Progenitor cell of endocrine pancreas (in vitro differentiated cells): ENCODE measurements at places on chromosomes 7 and 10. TPM values are rescaled to one million over a fixed set of nuclear protein-coding genes. Genes with fewer than 3 reads are reported as not detected.

The UNCX gene
- total RNA-seq = not detected in 2 replicates

The GIMAP5 gene
- not detected in 2 replicates for total RNA-seq

The FANK1 gene
- 2.5 and 3.2 TPM in 2 replicates for total RNA-seq

The TYW1B gene
- 4.2 and 5.7 TPM in 2 replicates for total RNA-seq

The SLC26A3 gene
- 2.0 and 2.8 TPM in 2 replicates for total RNA-seq

The DRGX gene
- not detected in 2 replicates for total RNA-seq

The PLCE1 gene
- total RNA-seq = 12.1 and 14.1 TPM in 2 replicates

The TMEM229A gene
- 0.31 TPM in 1 of 2 replicates, not detected in the other for total RNA-seq

The MSS51 gene
- total RNA-seq = 4.2 and 5.1 TPM in 2 replicates

The CNTNAP2 gene
- total RNA-seq = 6.5 and 8.2 TPM in 2 replicates

The SFTPA1 gene
- total RNA-seq = 0.22 TPM in 1 of 2 replicates, not detected in the other

The TEX47 gene
- total RNA-seq = not detected in 2 replicates

The NSUN6 gene
- total RNA-seq = 16.6 and 17.3 TPM in 2 replicates

The MYO3A gene
- 16.0 and 18.0 TPM in 2 replicates for total RNA-seq

The FAM3C gene
- total RNA-seq = 39.1 and 48.2 TPM in 2 replicates

The BMPER gene
- total RNA-seq = 0.36 and 0.69 TPM in 2 replicates

The PHYHIPL gene
- total RNA-seq = 1.3 and 2.5 TPM in 2 replicates

The NEURL1 gene
- total RNA-seq = 17.6 and 21.5 TPM in 2 replicates

The CLDN4 gene
- 172 and 183 TPM in 2 replicates for total RNA-seq

The GPC2 gene
- 64.0 and 65.2 TPM in 2 replicates for total RNA-seq

The ERVW-1 gene
- total RNA-seq = not detected in 2 replicates

The GRM8 gene
- 4.2 and 4.5 TPM in 2 replicates for total RNA-seq

The MDFIC gene
- total RNA-seq = 5.4 and 6.7 TPM in 2 replicates
